Karpas-422 (cell line): ENCODE measurements at places on chromosomes 5 and 9.

- DNase-seq: no peak
Measured at GRCh38 chr9:73157811-73158210, 6.1 kb downstream of the ANXA1 start.

DNA sequence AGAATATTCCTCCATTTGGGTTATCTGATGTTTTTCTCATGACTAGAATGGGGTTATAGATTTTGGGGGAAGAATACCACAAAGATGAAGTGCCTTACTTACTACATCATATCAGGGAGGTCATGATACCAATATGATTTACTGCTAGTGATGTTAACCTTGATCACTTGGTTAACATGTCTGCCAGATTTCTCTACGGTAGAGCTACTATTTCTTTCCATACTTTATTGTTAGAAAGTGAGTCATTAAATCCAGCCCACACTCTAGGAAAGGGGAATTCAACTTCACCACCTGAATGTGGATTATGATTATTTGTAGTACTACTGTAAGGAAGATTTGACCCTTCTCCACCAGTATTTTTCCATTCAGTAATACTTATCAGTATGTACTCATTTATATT is 64.7 kb downstream of the UBE2R2 start:
- no peak for DNase-seq

DNA sequence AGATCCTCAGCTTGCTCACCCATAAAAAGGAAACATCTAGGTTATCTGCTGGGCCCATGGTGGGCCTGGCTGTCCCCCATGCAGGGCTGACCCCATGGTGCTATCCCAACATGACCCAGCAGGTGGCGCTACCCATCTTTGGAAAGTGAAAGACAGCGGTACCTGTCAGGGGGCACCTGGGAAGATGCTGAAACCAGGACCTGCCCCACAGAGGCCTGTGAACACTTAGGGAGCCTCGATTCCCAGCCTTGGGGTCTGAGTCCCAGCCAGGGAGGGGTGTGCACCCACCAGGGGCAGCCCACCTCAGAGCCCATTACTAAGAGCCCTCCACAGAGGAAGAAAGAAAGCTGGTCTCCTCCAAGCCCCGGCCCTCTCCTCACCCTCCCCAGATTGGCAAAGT is 46.6 kb upstream of the IPPK start:
- DNase-seq: peak; percentile 93

GRCh38 chr9:79572608-79573411 is 1.0 kb downstream of the TLE4 start:
- peak; percentile 79 for DNase-seq

GRCh38 chr5:69265931-69266330 is 31.2 kb downstream of the CDK7 start:
- DNase-seq: peak; percentile 59

- DNase-seq: no peak
Measured at GRCh38 chr9:115525111-115526058, 407.4 kb upstream of the TNC start.

DNA sequence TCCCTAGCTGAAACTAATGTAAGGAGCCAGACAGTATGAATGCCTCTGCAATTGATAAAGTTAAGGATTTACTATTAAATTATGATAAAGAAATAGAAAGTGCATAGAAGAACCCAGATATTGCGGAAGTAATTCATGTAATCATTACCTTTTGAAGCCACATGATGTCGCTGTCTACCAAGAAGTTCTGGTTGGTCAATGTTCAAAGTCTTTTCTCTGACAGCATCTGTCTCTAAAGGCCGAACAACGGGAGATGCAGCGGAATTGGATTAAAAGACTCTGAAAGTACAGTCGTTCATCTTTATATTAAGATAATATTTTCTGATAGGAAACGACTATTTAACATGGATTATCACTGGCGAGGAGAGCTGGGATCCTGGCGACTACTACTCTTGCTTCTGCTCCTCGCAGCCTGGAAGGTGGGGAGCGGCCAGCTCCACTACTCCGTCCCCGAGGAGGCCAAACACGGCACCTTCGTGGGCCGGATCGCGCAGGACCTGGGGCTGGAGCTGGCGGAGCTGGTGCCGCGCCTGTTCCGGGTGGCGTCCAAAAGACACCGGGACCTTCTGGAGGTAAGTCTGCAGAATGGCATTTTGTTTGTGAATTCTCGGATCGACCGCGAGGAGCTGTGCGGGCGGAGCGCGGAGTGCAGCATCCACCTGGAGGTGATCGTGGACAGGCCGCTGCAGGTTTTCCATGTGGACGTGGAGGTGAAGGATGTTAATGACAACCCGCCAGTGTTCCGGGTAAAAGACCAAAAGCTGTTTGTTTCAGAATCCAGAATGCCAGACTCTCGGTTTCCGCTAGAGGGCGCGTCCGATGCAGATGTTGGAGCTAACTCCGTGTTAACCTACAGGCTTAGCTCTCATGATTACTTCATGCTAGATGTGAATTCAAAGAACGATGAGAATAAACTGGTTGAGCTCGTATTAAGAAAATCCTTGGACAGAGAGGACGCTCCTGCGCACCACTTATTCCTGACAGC is at the start of gene PCDHA8:
PCDHA8 (plus strand) TSS at position 210 of the 985 bp plus-strand sequence; CDS start at position 345, 135 bp downstream.
- peak; percentile 75 for DNase-seq

GRCh38 chr9:27125936-27126335 is 16.9 kb downstream of the TEK start:
- DNase-seq: no peak

GRCh38 chr9:71690063-71690688 is 78.1 kb downstream of the CEMIP2 start:
- no peak for DNase-seq

DNA sequence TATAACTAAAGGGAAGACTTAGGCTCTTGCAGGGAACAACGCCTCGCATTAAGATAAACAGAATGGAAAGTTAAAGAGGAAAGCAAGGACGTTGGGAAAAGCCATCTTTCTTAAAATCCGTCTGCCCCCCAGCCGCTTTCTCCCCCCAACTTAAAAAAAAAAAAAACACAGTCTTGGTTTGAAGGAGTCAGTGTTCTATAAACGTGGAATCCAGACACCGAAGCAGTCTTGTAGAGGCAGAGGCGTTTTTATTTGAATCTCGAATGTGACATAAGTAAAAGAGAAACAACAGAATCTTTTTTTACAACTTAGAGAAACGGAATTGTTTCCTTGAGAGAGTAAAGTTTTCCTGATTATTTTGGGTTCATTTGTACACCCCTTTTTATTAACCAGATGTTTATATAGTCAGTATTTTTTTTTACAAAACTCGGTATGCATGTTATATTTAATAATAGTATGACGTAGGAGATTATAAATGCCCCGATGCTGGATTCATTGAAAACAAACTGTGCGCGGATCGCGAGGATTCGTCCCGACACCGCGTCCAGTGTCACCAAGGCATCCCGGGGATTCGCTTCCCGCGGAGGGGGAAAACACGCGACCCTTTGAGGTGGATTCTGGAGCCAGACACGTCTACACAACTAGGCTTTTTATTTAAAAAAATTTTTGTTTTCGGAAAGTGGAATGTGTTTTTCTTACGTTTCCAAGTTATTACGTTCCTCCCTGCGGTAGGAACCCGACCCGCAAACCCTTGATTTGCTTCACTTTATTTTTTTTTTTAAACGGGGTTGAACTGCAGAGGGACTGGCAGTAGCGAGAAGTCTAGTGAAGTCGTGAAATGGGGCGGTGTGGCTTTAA is 6.7 kb downstream of the PTCH1 start:
- DNase-seq: peak; percentile 58

DNA sequence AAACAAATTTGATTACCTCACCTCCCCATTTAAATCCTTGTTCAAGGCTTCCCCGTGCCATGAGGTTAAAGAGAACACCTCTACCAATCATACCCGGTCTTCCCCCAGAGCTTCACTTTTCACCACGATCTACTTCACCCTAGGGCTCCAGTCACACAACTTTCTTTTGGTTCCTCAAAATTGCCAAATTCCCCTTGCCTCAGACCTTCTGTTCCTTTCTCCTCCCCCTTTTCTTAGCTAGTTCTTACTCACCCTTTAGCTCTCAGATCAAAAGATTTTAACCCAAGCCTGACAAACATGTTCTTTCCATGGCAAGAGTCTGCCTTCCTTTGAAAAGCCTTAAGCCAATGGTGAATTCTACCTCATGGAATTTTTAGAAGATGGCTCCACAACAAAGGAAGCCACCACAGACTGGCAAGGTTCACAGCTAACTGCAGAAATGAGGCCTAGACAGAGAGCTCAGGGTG is 56.7 kb downstream of the MAPKAP1 start:
- no peak for DNase-seq

DNA sequence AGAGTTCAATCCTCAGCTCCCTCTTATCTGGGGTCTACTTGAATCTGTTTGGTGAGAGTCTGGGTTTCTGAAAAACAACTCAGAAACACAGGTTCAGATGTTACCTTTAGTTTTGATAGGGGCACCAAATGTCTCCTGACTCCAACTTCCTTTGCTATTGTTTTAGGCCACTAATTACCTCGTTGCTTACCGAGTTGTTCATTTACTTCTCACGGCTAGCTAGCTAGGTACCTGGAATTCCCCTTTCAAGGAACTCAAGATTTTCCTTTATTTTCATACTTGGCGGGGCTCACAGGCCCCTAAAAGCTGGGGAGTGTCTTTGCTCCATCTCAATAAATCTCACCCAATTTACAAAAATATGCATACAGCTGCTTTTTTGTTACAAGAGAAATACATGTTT is 111.4 kb downstream of the SLC28A3 start:
- DNase-seq: no peak

DNA sequence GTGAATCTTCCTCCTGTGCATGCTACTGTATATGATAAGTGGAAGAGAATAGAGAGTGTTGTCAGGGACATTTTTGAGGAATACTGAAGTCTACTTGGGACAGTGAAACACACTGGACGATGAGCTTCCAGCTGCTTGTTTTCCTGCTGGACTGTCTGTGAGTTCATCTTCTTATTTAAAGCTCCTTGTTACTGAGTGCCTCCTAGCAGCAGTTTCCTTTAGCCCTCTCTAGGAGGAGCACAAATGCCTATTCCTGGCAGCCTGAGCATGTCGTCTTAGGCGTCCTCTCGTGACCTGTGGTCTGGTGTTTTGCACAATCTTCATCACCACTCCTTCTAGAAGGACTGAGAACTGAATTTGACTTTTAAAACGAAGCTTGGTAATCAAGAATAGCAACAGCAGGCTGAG is 43.8 kb downstream of the ANKRD33B start:
- DNase-seq: peak; percentile 80

DNA sequence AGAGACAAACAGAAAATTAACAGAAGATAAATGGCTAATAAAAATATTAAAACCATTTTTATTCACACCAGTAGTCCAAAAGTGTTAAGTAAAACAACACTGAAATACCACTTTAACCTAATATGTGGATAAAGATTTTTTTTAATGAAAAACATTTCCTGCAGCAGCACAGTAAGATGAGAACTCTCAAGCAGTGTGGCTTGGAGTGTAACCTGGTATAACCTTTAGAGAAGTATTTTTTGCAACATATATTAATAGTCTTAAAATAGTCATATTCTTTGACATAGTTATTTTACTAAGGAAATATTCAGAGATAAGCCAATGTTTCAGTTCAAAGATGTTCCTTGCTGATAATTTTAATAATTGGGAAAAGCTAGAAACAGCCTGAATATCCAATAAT is 644.4 kb downstream of the PDE4D start:
- no peak for DNase-seq

- DNase-seq: no peak
Measured at GRCh38 chr5:168992687-168993086, 308.3 kb downstream of the SLIT3 start.

DNA sequence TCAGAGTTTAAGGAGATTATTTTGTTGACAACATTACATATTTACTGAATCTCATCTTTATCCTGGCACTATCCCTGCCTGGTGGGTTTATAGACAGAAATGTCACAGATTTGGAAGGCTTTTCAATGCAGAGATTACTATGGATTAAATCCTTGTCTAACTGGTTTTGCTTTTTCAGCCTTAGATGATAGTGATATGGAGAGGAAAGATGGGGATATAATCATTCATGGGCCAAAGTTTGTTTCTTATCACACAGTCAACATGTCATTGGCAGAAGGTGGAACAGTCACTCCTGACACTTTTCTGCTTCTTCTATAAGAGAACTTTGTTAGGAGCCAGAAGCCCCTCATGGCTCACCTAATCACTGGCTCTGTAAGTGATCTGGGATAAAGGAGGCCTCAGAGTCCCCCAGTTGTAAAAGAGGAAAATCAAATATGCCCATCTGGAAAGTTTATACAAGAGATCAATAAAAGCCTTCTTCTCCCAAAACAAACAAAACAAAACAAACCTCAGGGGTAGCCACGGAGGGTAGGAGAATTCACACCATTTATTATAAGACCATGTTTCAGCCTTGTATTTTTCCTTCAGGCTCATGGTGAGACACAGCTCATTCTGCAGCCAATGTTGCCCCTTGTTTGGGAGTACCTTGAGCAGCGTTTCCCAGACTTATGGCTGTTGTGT is 101.2 kb downstream of the PCSK1 start:
- DNase-seq: no peak

DNA sequence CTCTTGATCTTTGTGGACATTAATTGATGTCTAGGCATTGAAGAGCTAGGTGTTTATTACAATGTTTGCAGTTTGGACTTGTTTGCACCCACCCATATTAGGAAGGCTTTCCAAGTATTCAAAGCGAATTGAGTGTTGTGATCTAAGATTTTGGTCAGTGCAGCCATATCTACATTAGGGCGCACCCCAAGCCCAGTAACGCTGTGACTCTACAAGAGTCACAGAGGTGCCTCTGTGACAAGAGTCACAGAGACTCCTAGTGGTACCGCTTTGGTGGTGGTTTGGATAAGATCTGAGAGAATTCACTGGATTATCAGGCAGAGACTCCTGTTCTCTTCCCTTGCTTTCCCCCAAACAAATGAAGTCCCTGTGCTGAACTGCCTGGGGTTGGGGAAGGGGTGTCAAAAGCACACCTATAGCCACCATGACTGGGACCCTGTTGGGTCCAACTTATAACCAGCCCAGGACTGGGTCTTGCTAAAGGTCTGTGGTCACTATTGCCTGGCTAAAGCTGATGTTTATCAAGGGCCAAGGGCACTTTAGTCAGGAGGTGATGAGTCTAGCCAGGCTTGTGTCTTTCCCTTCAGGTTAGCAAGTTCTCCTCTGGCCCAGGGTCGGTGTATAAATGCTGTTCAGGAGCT is 114.1 kb upstream of the RIOK2 start:
- peak; percentile 83 for DNase-seq

- no peak for DNase-seq
Measured at GRCh38 chr9:1515557-1515956, 465.4 kb downstream of the DMRT2 start.

DNA sequence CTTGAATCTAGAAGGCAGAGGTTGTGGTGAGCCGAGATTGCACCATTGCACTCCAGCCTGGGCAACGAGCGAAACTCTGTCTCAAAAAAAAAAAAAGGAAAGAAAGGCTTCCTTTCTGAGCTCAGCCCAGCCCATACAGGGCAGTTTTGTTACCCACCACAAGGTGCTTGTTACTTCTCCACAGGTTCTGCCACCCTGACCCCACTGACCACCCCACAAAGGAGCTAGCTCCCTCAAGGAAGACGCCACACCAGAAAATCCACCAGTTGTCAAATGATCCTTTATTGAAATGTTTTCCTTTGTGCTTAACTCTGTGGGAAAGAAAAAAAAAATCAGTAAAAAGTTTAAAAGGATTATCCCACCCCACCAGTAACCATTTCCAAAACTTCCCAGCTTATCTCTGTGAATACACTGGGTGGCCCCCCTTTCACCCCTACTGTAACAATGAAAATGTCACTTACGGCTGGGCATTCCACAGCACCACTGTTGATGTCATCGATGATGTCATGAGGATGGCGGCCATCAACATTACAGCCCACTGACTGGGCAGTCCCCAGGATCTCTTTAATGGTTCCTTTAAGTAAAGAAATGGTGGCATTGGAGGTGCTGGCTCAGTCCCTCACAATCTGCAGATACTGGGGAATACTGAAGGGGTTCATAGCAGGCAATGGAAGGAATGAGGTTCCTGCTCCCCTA is 3.6 kb downstream of the RPL12 start:
- DNase-seq: peak; percentile 54

- no peak for DNase-seq
Measured at GRCh38 chr9:34675869-34676268, 13.4 kb upstream of the CCL27 start.
